Spinal cord (tissue), 10 donors: ENCODE measurements at places on chromosomes 11 and 22. TPM values are rescaled to one million over a fixed set of nuclear protein-coding genes. Genes with fewer than 3 reads are reported as not detected.

DNA sequence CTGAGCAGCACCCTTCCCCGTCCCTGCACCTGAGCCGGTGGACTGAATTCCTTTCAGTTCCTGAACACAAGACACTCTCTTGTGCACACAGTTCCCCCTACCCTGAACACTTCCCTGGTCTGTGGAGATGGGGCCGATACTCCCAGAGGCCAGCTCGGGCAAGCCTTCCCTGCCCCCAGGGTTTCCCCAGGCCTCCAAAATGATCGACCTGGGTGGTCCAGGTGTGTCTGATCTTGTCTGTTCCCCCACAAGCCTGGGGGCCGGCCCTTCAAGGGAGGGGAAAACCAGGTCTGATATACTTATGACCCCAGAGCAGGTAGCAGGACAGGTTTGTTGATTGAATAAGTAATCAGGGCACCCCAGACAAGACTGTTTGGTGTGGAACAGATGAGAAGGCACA is 40.7 kb upstream of the KLHL35 start:
- no peak for DNase-seq

- DNase-seq: no peak
Measured at GRCh38 chr22:27867085-27867952, 51.7 kb downstream of the PITPNB start.

Gene NNMT
- polyA plus RNA-seq: 0.47 TPM

DNA sequence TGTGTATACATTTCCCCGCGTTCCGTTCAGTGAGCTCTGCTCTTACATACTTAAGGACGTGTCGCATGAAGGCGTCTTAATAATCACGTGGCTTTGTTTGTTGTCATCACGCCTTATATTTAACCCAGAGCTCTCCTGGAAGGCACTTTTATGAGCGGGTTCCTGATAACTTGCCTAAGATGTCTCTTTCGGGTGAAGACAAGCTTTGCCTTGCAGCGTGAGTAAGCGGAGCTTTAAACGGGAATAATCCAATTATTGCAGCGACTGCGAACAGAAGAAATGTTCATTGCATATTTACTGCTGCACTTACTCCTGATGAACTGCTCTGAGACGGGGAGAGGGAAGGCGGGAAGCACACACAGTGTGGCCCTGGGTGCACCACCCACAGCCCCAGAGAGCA is 1128.2 kb downstream of the BRD1 start:
- no peak for DNase-seq

GRCh38 chr11:45225277-45225676 is 60.9 kb downstream of the SYT13 start:
- no peak for DNase-seq

Gene TRIM48
- not detected for polyA plus RNA-seq

DNA sequence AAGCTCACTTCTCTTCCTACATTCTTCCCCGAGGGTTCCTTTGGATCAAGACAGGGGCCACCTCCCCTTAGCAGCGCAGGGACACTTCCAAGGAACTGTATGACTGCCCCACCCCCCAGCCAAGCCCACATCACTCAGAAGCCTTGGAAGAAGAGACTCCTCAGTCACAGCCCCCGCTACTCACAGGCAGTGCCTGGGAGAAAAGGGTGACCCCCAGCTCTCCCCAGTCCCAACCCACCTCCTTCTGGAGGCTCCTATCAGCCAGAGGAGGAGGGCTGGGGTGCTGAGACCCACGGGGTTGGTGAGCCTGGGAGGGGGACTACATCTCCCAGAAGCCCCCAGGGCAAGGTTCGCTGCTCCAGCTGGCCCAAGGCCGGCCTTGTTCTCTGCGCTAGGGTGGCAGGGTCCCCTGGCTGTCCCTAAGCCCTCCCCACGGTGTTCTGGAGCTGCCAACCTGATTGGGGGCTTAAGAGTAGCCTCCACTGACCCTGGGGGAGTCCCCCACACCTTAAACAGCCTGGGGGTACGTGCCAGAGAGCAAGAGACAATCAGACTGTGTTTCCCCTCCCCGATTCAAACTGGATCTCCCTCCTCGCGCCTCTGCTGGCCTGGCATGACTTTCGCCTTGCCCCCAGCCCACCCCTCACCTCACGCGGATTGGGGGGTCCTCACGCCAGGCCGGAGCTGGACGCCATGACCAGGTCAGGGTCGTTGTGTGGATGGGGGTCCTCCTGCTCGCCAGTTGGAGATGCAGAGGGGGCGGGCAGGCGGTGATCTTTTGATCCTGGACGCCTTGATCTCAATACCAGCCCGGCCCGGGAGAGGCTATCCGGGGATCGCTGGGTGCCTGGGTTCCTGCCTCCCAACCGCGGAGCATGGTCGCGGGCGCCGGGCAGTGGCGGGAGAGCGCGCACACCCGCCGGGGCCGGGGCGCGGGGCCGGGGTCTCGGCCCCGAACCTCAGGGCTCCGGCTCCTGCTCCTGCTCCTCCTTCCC is 838 bp downstream of the BCL9L start:
- no peak for DNase-seq

- DNase-seq: no peak
Measured at GRCh38 chr22:23054531-23055257, 15.6 kb upstream of the GNAZ start.

DNA sequence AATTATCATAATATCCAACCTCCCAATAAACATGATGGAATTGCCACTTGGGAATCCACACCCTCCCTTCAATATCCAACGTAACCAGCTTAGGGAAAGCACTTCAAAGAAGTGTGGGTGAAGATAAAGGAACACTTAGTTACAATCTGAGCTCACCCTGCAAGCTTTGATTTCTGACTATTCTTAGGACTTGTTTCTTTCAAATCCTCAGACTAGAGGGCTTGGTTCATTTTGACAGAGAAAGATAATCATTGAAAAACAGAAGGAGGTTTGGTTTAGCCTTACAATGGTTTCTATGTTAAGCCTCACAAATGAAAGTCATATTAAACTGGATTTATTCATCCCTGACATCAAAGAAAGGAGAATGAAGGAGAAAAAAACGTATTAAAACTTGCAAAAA is 57.9 kb upstream of the SYT13 start:
- no peak for DNase-seq

DNA sequence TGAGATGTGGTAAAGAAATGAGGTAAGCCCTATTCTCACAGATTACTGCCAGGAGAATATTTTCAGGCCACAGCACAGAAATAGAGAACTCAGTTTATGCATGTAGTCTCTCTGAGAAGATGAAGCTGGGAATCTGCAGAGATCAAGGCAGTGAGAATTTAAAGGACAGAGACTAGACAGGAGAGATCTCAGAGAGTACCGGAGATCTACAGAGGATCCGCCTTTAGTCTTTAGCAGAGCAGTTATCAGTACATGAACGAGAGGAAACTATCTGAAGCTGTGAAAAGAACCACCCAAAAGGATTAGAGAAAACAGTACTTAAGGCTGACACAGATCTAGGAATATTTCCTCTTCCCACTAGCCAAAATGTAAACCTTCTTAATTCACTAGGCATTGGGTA is 101.5 kb downstream of the DLG2 start:
- DNase-seq: no peak

DNA sequence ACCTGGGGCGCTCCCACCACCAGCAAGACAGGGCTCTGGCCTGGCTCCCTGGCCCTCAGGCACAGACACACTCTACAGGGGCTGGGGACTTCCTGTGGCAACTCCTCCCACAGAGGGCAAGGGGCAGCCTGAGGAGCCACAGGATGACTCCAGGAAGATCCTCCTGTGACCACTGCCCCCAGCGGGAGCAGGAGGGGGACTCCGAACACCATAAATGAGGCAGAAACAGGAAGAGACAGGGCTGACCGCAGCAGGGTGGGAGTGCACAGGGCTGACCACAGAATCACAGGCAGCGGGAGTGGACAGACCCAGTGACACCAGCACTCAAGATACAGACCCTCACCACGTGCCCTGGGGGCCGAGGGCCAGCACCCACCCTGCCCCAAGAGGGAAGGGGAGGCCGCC is 10.8 kb downstream of the ARAP1 start:
- DNase-seq: no peak

GRCh38 chr11:130631119-130631518 is 182.7 kb downstream of the ADAMTS15 start:
- no peak for DNase-seq

Gene DEFB108B
- polyA plus RNA-seq: not detected

Gene RCOR2
- polyA plus RNA-seq: 23.7 TPM

GRCh38 chr11:6397156-6397555 is 6.9 kb downstream of the SMPD1 start:
- DNase-seq: no peak

DNA sequence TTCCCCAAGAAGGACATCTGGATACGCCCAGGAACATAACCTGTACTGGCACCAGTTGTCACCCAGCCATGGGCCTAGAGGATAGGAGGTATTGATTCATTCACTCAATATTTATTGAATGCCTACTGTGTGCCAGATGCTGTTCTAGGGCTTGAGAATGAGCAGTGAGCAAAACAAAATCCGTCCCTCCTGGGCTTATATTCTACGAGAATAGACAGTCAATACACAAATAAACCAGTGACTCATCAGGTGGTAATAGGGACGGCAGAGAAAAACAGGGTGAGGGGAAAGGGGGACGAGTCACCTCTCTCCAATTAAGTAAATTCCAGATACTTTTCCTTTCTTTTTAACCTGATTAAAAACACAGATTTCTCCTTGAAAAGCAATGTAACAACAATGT is 103.5 kb downstream of the MICAL2 start:
- no peak for DNase-seq

Gene RASL10A
- 5.2 TPM for polyA plus RNA-seq

- DNase-seq: peak; percentile 91
Measured at GRCh38 chr11:13772223-13773046, 104.0 kb downstream of the FAR1 start.

- DNase-seq: no peak
Measured at GRCh38 chr11:72100462-72100861, 2.6 kb downstream of the LAMTOR1 start.

- peak; percentile 76 for DNase-seq
Measured at GRCh38 chr22:22959147-22959827, 71.7 kb downstream of the IGLL5 start.

DNA sequence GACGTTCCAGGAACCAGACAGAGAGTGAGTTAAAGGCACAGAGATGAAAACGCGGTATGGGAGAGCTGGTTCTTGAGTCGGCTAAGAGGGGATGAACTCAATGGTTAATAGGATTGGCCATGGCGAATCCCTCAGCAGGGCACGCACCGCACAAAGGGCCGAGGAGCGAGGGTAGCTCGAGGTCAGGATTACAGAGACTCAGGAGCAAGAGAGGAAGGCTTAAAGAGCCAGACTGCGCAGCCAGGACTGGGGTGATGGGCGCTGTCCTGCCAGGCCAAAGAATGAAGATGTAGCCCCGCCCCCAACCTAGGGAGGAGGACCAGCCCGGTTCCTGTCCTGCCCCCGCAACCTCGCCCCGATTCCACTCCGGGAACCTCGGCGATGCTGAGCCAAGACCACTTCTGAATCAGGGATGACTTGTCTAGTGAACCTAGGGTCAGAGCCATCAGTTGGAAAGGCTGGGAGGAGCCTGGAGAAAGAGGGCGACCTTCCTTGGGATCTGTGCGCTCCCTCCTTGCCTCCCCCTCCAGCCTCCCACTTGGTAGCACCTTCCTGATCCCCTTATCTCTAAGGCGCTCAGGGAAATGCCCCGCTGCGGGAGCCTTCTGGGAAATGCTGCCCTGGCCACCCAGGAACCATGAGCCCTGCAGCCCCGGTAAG is at the start of gene PLEKHB1:
TSS of gene PLEKHB1 (plus strand) at position 610 of the 660 bp plus-strand sequence. CDS start at position 638, 28 bp downstream.
- DNase-seq: no peak

DNA sequence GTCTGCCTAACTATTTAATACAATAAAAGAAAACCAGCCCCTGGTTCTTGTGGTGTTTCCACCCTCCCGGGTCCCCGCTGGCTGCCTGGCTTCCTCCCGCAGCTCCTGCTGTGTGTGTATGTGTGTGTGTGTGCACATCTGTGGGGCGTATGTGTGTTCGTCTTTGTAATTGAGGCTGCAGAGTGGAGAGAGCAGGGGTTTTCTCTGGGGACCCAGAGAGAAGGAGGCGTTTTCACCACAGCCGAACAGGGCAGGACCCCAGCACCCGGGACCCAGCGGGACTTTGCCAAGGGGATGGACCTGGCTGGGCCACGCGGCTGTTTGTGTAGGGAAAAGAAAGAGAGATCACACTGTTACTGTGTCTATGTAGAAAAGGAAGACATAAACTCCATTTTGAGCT is 42.7 kb downstream of the IGLL1 start:
- DNase-seq: no peak

Gene PGGHG
- 6.5 TPM for polyA plus RNA-seq

DNA sequence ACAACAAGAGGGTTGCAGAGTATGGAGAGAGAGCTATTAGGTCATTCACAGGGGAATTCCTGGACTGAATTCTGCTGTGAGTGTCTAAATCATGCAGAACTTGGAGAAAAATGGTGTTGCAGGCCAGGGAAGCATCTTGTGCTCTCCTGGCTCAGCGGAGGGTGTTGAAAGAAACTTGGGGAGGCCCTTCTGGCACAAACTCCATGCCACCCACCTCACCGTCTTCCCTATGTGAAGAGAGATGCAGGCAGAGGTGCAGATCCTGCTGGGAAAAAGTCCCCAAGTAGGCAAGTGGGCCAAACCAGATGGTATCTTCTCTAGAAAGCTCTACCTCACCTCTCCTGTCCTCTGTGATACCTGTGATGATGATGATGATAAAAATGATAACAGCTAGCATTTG is 604.3 kb upstream of the API5 start:
- DNase-seq: no peak

Gene GGT1
- 7.3 TPM for polyA plus RNA-seq

- DNase-seq: no peak
Measured at GRCh38 chr22:22710719-22711531, 66.5 kb downstream of the GGTLC2 start.
